ENCODE measurements at places on chromosomes 5 and 9. TPM values are rescaled to one million over a fixed set of nuclear protein-coding genes. Genes with fewer than 3 reads are reported as not detected.

The TRIM36 gene
- 0.35 TPM for total RNA-seq

The NR5A1 gene
- not detected for total RNA-seq

The NFIB gene
- total RNA-seq = 137 TPM

The PCDH1 gene
- 10.2 TPM for total RNA-seq

The SPATA31C1 gene
- not detected for total RNA-seq

The EPB41L4A gene
- total RNA-seq = 9.0 TPM

The ITGA2 gene
- total RNA-seq = 0.35 TPM

The PSMD5 gene
- total RNA-seq = 10.2 TPM

The HAVCR1 gene
- total RNA-seq = not detected

GRCh38 chr5:99089822-99090549 is 161.2 kb upstream of the CHD1 start:
- no peak for DNase-seq

DNA sequence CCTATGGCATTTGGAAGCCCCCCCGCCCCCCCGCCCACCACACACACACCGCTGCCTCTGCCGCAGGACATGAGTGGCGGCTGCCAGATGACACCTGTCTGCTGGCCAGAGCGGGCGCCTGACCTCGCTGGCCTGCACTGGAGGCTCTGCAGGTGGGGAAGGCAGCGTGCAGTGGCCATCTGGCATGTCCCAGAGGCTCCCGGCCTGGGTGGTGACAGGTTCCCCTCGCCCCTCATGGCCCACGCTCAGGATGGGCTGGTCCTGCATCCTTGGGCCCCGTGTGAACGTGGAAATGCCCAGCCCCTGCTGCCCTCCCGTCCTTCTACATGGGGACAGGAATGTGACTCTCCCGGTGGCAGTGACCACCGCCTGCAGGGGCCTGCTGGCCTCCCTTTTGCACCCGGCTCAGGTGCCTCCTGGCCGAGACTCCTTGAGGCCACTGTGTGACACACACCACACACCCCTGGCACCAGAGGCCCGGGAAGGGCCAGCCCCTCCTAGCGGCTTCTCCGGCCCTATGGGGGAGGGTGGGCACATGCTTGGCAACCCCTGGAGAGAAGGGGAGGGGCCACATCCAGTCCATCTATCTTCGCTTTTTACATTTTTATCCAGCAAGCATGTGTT is 30.3 kb downstream of the IRX4 start:
- no peak for DNase-seq

DNA sequence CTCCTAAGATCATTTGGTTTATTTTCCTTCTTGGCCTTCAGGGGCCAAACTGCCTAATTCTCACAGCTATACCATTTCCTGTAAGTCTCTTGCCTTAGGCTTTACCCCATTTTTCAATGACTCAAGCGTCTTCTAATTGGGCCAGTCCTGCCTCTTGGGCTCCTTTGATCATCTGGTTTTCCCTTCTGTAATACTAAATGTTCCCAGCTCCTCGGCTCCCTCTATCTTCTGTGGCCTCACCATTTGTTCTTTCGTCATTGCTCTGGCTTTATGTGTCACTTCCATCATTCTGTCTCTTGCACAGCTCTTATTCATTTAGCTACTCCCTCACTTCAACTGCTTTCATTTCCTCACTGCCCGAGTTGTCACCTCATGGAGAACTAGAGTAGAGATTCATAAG is 14.5 kb upstream of the SPINK7 start:
- no peak for DNase-seq

DNA sequence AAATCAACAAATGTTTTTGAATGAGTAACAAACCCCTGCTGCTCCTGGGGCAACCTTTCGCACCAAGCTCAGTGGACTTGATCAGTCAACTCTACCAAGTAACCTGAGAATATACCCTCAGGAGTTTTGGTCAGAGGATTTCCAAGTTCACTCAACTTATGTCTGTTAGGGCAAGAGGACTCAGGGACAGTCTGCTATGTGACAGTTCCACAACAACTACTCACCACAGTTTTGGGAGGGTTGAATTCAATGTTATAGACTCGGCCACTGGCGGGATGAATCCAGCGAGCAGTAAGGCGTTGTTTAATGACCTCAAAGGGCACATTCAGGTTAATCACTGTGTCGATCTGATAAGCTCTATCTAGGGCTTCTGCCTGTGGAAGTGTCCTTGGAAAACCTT is 22.1 kb downstream of the AK3 start:
- no peak for DNase-seq

DNA sequence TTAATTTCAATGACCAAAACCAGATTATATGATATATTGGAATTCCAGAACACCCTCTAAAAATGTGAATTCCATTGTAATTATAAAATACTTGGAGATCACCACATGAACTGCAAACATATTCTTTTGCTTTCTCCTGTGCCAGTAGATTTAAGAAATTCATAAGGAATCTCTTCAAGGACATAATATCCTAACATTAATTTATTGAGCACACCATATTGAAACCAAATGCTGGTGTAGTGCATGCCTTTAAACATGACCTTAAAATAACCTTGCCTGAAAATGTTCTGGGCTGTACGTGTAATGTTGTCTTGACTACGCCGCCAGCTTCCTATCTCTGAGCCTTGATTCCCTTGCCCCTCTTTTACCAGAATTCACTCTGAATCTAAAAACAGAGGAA is 205.0 kb upstream of the ACTBL2 start:
- no peak for DNase-seq

GRCh38 chr9:7212101-7212500 is 454.3 kb downstream of the KDM4C start:
- DNase-seq = no peak

- DNase-seq = no peak
Measured at GRCh38 chr9:84153885-84154284, 173.3 kb downstream of the RMI1 start.

GRCh38 chr5:21649969-21650368 is 1203.2 kb downstream of the CDH12 start:
- no peak for DNase-seq

DNA sequence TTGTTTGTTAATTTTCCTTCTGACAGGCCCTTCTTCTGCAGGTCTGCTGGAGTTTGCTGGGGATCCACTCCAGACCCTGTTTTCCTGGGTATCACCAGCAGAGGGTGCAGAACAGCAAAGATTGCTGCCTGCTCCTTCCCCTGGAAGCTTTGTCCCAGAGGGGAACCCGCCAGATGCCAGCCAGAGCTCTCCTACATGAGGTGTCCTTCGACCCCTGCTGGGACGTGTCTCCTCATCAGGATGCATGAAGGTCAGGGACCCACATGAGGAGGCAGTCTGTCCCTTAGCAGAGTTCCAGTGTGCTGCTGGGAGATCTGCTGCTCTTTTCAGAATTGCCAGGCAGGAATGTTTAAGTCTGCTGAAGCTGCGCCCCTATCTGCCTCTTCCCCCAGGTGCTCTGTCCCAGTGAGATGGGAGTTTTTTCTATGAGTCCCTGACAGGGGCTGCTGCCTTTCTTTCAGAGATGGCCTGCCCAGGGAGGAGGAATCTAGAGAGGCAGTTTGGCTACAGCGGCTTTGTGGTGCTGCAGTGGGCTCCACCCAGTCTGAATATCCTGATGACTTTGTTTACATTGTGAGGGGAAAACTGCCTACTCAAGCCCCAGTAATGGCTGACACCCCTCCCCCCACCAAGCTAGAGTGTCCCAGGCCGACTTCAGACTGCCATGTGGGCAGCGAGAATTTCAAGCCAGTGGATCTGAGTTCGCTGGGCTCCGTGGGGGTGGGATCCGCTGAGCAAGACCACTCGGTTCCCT is 772.0 kb upstream of the FAM174A start:
- DNase-seq = no peak

GRCh38 chr5:37015795-37016666 is 139.5 kb downstream of the NIPBL start:
- DNase-seq = no peak

- DNase-seq = peak; percentile 58
Measured at GRCh38 chr5:84885485-84886258, 501.0 kb upstream of the EDIL3 start.

DNA sequence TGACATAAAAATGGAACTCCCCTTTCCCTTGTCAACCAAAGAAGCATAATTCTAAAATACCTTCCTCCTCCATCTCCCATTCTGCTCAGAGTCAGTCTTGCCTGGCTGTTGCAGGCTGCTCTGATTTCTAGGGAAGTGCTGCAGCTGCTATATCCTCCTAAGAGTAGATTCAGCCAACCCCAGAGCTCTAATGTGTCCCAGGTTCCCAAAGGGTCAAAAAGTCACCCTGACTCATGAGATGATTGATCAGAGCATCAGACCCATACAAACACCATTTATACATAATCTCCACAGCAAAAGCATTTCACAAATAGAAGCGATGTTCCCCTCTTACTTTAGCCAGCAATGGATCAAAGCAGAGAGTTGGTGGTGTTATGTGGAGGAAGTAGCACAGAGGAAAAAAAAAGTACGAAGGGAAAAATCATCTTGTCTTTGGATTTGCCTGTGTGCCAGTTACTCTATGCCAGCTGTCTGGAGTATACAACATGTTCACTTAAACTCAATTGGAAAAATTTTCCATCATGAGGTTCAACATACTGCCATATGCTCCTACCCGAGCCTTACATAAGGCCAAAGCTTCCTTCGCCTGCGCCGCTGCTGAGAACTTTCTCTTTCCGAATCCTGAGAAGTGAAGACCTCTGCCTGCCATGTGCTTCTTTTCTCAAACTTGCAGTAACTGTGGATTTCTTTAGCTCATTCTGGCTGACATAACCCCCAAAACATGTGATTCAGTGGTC is 258.0 kb downstream of the TLE4 start:
- no peak for DNase-seq

DNA sequence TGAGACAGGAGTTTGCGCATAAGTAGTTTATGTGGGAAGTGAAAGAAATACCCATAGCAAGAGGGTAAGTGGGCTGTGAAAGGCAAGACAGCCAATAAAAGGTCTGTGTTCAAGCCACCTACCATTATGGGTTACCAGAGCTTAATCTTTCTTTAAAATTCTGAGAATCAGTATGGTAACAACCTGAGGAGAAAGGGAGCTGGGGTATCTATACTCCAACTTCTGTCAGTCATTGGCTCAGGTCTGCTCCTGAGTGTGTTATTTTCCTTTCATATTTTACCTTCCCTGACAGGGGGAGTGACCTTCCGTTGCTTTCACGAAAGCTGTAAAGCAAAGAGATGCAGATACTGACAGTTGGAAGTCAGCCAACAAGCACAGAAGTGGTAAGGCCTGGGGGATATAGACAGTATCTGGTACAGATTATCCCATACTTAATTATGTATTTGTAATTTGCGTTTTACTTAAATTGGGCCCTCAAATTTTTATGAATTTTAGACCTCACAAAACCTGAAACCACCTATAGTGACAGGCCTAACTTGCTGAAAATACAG is 233.4 kb downstream of the RAB3C start:
- no peak for DNase-seq

DNA sequence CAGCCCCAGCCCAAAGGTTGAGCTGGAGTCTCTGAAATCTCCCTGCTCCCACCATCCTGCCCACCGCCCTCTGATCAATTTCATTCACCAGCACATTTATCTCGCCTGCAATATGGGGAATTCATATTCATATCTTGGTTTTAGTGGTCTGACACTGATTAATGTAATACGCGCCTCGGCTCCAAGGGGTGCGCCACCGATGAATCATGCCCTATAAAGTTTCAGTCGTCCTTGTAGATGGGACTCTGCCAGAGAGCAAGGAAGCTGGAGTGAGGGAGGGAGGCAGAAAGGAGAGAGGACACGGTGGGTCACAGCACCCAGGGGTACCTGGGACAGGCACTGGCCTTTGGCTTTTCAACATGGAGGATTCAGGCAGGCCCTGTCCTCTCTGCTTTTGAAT is 8.9 kb downstream of the IRX1 start:
- no peak for DNase-seq

- DNase-seq = no peak
Measured at GRCh38 chr9:124006448-124007361, 4.9 kb upstream of the LHX2 start.

- DNase-seq = no peak
Measured at GRCh38 chr5:155987265-155987810, 339.6 kb upstream of the SGCD start.

- no peak for DNase-seq
Measured at GRCh38 chr9:134618833-134619447, 22.7 kb upstream of the COL5A1 start.

DNA sequence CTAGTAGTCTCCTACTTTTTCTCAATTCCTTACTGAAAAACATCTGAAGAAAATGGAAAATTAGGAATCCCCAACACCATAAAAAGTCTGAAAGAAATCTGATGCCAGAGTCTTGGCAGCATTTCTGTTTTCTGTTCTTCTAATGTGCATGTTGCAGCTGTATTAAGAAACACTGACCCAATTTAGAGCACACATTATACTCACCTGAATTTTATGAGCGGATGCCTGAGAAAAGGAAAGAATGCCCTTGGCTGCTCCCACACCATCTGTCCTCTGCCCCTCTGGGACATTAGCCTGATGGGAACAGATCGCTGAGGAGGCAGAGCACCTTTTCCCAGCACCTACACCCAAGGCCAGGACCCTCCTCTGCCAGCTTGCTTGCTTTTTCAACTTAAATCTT is 14.1 kb upstream of the ANP32B start:
- no peak for DNase-seq

DNA sequence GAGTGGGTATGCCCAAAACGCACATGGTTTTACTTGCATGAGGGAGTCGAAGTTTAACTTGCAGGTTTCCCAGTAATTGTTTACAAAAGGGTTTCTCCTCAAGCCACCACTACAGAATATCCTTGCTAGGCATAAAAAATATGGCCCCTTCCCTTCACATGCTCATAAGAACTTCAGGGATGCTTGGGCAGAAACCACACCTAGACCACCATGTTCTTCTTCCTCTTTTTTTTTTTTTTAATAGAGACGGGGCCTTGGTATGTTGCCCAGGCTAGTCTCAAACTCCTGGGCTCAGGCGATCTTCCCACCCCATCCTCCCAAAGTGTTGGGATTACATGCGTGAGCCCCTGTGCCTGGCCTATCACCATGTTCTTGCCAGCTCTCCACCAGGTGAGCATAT is 18.6 kb upstream of the PLIN2 start:
- DNase-seq = no peak

DNA sequence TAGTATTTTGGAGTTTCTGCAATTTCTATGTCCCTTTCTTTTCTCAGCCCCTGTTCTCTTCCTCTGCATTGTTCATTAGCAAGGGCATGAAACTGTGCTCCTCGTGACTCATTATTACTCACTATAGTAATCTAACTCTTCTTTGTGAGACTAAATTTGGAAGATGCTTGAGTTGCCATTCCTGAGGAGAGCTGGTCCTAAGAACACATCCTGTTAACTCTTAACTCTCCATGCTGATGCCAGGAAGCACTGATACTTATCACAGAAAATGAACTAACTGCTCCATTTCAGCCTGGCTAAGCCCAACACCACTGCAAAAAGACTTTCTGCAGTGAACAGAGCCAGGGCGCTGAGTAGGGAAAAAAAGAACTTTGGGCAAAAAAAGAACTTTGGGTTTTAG is 10.6 kb upstream of the CSNK1A1 start:
- peak; percentile 40 for DNase-seq

- DNase-seq = no peak
Measured at GRCh38 chr9:137764981-137765380, 112.6 kb upstream of the CACNA1B start.

GRCh38 chr5:178439493-178440180 is 150.6 kb downstream of the COL23A1 start:
- DNase-seq = no peak
